Activated T-helper 1 cell treated with Interleukin-2 at 50 U/mL for 16 hours (primary cell): ENCODE measurements at places on chromosomes 3 and 15.

GRCh38 chr15:98304371-98304770 lies 343.9 kb downstream of the ARRDC4 start:
- DNase-seq = no peak

- peak; percentile 86 for DNase-seq
These were observed at the start of gene MLH1 for GRCh38 chr3:36993326-36994283. Gene MLH1, plus strand, starts transcription at chr3:36993518. Its CDS starts 30 bp downstream, at chr3:36993548.

DNA sequence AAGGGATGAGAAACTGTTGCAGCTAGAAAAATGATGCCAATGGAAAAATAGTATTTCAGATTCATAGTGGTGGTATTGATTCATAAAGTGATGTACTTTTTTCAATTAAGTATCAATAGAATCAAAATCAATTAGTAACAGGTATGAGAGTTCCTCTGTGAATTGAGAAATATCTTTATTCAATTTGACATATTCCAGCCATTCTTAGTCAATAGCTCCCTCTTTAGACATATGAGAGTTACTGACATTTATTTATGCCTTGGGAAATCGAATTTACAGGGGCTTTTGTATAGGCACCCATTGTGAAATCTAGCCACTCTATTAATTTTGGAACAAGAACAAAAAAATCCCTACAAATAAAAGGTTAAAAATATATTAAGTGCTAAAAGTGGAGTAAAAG lies 386.9 kb upstream of the CNTN3 start:
- DNase-seq = no peak

GRCh38 chr3:72047221-72047871 lies 262.4 kb upstream of the PROK2 start:
- DNase-seq = no peak
